Activated T-cell treated with anti-CD3 and anti-CD28 coated beads for 4 hours (primary cell): ENCODE measurements at places on chromosomes 2 and 18.
A peak's percentile ranks its signal among the peaks of the same experiment; 100 is the strongest.

GRCh38 chr2:70472221-70472890, 81.3 kb downstream of the TGFA start:
- DNase-seq, result no peak

DNA sequence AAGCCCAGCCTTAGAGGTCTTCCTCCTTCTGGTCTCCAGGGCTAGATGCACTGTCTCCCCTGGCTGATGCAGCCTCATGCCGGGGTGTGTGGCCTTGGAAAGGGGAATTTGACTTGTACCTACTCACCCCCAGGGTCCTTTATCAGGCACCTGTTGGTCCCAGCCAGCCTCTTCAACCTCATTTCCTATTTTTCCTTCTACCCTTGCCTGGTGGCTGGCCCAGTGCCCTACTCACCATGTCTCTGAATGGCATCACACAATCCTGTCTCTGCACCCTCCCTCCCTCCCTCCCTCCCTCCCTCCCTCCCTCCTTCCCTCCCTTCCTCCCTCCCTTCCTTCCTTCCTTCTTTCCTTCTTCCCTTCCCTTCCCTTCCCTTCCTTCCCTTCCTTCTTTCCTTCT, 17.1 kb upstream of the ST3GAL5 start:
- DNase-seq, result no peak

DNA sequence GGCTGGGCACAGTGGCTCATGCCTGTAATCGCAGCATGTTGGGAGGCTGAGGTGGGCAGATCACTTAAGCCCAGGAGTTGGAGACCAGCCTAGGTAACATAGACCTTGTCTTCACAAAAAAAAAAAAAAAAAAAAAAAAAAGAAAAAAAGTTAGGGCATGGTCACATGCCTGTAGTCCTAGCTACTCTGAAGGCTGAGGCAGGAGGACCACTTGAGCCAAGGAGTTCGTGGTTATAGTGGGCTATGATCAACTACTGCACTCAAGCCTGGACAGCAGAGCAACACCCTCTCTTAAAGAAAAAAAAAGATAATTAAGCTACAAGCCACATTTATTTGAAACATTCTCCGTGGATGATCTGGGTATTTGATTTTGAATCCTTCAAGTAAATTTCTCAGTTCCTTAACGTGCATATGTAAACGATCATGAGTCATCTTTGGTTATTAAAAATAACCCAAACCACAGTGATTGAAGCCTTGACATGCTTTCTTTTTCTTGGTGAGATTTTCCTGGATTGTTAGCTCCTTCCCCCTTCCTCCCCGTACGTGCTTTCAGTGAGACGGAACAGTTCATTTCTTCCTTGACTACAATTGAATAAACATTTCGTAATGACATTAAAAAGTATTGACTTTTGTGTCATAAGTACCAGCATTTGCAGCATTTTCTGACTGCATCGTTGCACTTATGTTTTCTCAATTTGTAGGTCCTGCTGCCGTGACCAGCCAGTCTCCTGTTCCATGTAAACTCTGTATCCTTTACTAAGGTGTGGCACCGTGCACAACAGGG, 20.3 kb downstream of the RMC1 start:
- no peak for DNase-seq

GRCh38 chr2:95231723-95232122, 24.4 kb downstream of the ZNF892 start:
- no peak for DNase-seq

- peak; percentile 59 for DNase-seq
Measured at GRCh38 chr2:84970868-84971509, at the start of gene KCMF1. Gene KCMF1, plus strand, starts transcription at chr2:84971161. Its CDS starts 291 bp downstream, at chr2:84971452.

DNA sequence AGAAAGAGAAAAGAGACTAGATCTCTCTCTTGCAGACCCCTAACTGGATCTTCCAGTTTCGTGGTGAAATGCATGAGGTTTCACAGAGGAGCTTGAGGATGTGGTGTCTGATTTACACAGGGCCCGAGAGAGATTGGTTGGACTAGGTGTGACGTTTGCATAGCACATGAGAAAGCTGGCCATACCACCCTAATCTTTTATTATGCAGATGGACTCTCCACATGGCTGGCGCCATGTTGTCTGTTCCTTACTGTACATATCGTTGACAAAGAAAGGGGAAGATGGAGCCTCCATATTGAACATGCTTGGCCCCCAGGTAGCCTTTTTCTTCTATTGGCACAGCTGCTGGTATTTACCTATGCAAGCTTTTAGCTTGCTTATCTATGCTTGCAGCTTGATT, 27.5 kb upstream of the PGAP1 start:
- no peak for DNase-seq

DNA sequence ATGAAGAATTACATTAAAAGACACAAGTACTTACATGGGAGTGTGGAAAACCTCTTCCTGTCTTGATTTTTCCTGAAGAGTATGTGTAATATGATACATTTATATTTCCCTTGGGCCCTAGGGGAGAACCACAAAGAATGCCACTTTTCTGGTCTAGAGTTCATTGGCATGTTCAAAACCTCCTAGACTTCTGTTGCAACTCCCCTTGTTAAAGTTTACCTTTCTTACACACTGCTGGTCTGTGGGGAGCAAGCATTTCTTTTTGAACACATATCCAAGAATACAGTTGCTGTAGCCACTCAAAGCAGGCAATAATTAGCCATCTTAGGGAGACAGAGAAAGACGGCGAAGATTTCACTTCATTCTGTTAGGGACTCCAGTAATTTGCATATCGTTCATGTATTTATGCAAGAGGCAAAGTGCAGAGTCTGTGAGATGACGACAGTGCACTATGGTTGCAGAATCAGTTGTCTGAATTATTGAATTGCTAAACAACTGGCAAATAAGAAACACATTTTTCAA, 103.5 kb downstream of the NOL4 start:
- no peak for DNase-seq

DNA sequence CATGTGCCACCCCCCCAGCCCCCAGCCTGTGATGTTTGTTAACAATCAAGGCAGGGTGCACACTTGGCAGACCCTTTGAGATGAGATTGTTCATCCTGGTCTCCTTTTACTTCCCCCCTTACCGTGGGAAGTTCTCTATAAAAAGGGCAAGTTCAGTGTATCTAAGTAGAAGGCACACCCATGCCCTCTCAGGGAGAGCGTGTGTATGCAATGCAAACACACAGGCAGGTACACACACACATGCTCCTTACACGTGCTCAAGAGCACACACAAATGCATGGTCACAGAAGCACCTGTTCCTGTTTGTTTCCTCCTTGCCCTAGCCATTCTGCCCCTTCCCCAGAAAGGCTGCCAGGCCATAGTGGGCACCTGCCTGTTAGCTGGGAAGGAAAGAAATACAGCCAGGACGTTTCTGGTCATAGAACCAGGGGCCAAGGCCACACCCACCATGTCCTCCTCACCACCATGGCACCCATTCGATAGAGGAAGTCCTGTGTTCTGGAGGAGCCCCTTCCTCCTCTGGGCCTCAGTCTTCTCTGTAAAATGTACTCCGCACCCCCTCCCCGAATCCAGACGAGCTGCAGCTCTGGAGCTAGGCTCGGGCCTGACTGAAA, 3.1 kb downstream of the ATOH8 start:
- DNase-seq, result no peak
